ENCODE measurements at places on chromosomes 2 and 18.

DNA sequence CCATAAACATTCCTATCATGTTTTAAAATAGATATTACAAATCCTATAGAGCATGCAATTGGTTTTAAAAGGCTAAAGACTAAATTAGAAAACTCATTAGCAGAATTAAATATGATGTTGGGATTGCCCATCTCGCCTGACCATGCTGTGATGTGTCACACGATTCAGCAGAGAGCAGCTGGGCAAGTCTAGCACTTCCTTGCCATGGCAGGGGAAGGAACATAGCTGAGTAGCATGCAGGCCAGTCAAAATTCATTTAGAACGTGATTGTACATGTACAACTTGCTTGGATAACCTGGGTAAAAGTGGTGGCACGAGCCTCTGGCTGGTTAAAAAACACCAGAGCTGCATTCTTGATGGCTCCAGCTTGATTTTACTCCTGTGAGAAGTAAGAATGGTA, 81.3 kb downstream of the SCN3A start:
- DNase-seq: no peak

DNA sequence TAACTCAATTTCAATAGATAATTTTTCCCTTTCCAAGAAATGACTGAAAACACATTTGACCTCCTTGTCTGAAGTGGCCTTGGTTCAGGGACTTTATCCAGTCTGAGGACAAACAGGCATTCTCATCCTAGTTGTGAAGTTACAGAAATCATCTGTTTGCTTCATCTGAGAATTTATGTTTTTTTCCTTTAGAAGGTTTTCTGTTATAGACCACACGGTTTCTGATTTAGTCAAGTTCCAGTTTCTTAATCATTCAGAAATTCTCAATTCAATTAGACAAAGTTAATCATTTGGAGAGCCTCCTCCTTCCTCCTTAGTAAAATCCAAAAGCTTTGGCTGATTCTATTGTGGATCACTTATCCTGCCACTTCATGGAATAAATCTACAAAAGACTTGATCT, 60.9 kb downstream of the ICOS start:
- no peak for DNase-seq

- no peak for DNase-seq
These were observed 86.3 kb downstream of the FSHR start for GRCh38 chr2:49067971-49068370.

DNA sequence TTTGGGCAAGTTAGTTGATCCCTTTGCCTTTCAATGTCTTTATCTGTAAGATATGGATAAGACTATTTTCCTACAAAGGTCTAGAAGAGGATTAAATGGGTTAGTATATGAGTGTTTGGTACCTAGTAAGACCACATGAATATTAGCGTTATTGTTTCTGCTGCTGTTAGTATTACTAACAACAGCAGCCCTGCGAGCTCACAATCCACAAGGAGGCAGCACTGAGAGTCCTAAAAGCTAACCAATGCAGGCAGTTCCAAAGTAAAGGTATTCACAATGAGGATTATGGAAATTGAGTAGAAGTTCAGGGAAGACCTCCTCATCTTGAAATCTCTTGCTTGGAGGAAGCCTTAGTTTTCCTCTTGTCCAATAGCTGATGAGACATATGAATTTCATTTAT, 248.9 kb downstream of the TDRD15 start:
- no peak for DNase-seq

GRCh38 chr18:36186461-36187192, 670 bp upstream of the MOCOS start:
- no peak for DNase-seq

GRCh38 chr2:66253066-66253465, 181.9 kb upstream of the MEIS1 start:
- no peak for DNase-seq

- DNase-seq: no peak
These were observed 44.0 kb downstream of the CPO start for GRCh38 chr2:206983161-206983859.

DNA sequence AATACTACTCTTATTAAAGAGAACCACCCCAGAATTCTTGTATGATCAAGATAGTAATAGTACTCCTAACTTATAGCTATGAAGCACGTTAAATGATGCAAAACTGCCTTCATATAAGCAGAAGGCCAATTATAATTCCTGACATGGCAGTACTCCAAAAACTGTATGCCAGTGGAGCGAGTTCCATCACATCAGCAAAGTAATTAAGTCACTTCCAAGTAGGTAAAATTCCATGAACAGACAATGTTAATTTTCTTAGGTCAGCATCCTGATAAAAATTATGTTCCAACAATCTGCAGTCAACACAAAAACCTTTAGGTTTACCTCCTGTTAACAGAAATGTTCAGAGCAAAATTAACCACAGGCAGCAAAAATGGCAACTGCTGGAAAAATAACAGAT, 136.7 kb downstream of the CDH2 start:
- DNase-seq: no peak

- no peak for DNase-seq
These were observed 103.0 kb downstream of the KYNU start for GRCh38 chr2:142980246-142981068.

GRCh38 chr2:137823196-137823595, 141.1 kb upstream of the HNMT start:
- DNase-seq: no peak

GRCh38 chr2:213545481-213545880, 261.2 kb downstream of the SPAG16 start:
- DNase-seq: no peak

GRCh38 chr18:3995476-3996102, 459.5 kb downstream of the DLGAP1 start:
- peak; percentile 30 for DNase-seq

DNA sequence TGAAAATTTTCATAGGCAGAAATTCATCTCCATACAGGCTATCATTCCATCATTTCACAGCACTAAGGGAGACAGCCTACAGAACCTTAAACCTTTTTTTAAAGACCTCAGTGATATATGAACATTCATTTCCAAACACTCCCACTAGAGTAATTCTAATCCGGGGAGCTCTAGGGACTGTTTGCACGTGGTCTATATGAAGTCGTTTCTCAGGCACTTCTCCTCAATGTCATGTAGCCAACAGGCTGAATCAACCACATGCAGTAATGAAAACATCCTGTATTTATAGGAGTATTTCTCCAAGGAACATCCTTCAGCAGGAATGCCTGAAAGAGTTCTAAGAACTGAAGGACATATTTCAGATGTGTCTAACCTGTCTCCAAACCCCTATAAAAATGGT, 97.3 kb upstream of the CREB1 start:
- no peak for DNase-seq

- no peak for DNase-seq
These were observed 572.7 kb upstream of the SALL3 start for GRCh38 chr18:78406743-78407465.

DNA sequence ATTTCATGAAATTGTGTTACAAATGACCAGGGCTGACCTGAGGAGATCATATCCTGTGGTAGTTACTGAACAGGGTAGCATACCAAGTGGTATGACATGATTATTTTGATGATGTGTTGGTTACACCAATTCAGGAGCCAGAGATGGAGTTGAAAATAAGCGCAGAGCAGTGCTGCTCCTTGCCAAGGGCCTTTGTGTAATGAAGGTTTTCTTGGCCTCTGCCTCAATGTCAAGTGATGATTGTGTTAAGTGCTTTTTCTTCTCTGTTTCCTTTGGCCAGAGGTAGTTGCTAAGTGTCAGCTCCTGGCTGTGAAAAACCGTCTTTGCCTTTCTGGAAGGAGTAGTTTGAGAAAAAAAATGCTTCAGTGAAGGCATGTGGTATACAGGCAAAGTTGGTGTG, 131.2 kb downstream of the CERS6 start:
- no peak for DNase-seq

DNA sequence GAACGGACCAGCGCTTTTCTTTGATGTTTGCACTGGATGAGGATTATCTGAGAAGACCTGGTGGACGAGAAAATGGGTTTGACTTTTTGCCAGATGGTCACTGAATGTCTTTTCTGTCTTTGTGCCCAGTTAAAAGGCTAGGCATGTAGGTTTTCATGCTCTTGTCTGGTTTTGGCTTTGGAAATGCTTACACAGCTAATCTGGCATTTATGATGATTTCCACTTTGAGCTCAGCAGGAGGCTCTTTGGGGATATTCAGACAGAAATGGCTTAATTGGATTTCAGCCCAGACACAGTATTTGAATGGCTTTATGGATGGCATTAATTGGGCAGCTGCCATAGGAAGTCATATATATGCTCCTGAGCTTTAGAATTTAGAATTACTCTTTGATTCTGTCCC, 59.6 kb downstream of the NCK2 start:
- DNase-seq: no peak

DNA sequence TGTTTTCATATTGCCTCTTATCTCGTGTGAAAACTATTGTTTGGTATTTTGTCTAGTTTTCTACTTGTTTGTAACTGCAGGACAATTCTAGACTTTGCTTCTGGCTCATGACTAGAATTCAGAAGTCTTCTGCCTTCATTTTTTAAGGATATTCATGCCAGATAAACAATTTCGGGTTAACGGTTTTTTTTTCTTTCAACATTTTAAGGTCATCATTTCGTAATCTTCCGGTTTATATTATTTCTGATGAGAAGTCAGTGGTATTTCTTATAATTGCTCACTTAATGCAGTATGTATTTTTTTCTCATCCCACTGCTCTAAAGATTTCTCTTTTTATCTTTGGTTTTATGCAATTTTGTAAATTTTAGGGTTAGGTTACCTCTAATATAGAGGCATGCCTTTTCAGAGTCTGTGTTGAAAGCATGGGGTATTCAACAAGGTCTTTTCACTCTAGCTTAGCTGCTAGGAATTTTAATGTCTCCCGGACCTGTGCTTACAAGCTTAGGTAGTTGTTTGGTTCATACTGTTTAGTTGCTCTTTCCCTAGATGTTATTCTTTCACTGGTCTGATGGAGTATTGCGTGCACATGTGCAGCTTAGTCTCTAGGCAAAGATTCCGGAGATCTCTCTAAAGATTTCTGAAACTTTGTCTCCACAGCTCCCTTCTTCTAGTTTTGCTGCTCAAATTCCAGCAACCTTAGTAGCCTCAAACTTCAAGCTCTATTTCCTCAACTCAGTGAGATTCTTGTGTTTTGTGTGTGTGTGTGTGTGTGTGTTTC, 198.1 kb downstream of the MCFD2 start:
- DNase-seq: no peak

DNA sequence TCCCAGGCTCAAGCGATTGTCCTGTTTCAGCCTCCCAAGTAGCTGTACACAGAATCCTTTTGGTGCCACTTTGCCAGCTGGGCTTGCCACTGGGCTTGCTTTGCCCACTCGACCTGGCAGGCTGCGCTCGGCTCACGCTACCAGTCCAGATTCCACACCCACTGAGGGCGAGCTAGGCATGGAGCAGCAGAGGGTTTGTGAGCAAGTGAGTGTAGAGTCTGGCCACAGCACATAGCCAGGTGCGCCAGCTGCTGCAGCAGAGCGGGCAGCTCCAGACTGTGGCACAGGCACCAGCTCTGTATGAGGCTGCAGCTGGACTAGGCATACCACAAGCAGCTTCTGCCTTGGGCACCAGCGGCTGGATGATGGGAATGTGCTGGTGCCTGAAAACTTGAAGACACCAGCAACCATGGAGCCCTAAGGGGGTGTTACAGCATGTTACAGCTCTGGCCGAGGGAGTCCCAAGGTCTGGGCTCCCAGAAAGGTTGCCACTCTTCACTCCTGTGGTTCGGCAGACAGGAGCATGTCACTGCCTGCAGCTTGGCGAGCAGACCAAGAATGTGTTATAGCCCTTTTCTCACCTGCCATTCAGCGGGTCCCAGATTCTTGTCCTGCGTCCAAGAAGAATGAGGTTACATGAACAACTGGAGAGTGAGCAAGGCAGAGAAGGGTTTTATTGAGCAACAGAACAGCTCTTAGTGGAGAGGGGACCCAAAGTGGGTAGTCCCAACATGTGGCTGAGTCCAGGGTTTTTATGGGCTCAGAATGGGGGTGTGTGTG, 12.9 kb downstream of the SMARCAL1 start:
- DNase-seq: no peak

DNA sequence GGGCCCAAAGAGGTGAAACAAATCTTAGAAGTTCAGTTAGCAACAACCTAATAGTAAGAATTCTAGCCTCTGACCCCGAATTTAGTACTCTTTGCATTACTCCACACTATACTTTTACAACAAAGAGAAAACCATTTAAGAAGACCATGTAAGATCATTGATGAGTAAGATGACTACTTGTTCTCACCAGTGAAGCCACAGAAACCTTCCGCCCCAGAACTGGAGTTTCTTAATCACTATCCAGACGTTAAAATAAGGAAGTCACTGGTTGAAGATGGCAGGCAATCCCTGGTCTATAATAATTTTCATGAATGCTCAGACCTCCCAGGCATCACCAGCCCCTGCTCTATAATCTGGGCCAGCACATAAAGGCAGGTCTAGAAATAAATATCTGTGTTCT, 95.0 kb downstream of the TMEM163 start:
- DNase-seq: no peak

DNA sequence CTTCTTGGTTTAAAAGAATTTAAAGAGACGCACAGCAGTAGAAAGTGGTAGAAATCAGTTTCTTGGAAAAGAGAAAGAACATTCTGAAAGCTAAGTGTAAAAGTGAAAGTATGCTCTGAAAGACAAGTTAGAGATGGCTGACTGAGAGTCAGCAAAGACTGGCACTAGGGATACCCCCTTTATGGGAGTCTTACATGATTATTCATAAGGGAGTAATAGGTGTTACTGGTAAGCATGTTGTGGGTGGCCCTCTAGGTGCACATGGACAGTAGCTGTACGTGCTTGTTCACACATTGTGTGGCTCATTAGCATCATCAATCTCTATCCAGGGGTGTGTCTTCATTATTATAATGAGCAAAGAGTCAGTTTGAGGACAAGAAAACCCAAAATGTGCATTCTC, 816.2 kb downstream of the CBLN2 start:
- no peak for DNase-seq

DNA sequence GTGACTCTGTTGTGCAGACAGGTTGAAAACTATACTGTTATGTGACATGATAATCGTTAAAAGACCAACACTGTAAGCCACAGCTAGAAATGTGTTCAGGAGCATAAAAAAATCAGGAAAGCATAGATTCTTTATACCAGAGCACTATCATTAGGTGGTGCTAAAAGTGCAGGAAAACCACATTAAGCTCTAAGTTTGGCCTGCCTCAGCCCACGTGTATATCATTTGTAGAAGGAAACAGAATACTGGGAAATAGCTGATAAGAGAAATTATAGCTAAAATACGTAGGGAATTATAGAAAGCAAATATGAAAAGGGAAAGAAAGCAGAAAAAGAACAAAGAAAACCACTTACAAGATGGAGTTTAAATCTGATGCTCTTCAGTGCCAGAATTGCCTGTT, 26.5 kb upstream of the C2orf74 start:
- no peak for DNase-seq

- no peak for DNase-seq
These were observed 4.6 kb downstream of the MLPH start for GRCh38 chr2:237491515-237492118.

Data from central memory CD4-positive, alpha-beta T cell (primary cell).